Foreskin melanocyte (primary cell): ENCODE measurements at places on chromosomes 2 and 18.
A peak's percentile ranks its signal among the peaks of the same experiment; 100 is the strongest.

GRCh38 chr2:142347751-142348150 is 216.9 kb upstream of the LRP1B start:
- DNase-seq = no peak

DNA sequence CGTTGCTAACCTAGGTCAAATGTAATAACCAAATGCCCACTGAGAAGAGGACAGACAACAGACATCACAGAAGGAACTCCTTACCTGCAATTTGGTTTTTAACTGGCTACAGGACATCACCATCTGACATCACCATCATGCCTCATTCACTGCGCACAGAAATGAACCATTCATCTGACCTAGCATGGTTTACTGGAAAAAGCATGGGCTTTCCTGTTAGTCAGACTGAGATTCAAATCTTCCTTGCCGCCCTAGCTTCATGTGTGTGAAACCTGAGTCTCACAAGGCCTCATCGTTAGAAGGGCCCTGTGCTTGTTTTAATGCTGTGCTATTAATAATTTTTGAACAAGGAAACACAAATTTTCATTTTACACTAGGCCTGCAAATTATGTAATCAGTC is 1.1 kb upstream of the HIBCH start:
- DNase-seq = no peak

GRCh38 chr2:235446082-235446481 is 47.8 kb upstream of the AGAP1 start:
- DNase-seq = no peak

GRCh38 chr2:207772081-207772843 is 2.6 kb upstream of the FZD5 start:
- peak; percentile 39 for DNase-seq

DNA sequence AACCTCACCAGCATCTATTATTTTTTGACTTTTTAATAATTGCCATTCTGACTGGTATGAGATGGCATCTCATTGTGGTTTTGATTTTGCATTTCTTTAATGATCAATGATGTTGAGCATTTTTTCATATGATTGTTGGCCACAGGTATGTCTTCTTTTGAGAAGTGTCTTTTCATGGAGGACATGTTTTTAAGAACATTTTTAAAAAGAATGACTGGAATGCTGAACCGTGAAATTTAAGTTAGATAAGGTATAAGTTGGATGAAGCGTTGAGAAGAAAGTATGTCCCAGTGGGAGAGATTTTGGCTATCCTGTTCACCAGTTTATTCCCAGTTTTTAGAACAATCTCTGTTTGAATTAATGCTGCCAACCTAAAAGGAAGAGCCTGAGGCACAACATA is 365.9 kb downstream of the CELF4 start:
- DNase-seq = no peak

- peak; percentile 40 for DNase-seq
Observed at GRCh38 chr2:238235331-238235732, 4.5 kb downstream of the HES6 start.

GRCh38 chr18:68740966-68741365 is 26.1 kb upstream of the TMX3 start:
- DNase-seq = no peak
